ENCODE measurements at places on chromosomes 6 and 20.
A peak's percentile ranks its signal among the peaks of the same experiment; 100 is the strongest.

- no peaks in the 10 kb centered on the region for H3K27me3 ChIP-seq
- no peak for ATAC-seq
- no peak overlapping the region for H3K4me3 ChIP-seq
- H3K36me3 ChIP-seq = no peaks in the 10 kb centered on the region
Observed at GRCh38 chr6:114216789-114217467, 125.9 kb downstream of the HS3ST5 start.

DNA sequence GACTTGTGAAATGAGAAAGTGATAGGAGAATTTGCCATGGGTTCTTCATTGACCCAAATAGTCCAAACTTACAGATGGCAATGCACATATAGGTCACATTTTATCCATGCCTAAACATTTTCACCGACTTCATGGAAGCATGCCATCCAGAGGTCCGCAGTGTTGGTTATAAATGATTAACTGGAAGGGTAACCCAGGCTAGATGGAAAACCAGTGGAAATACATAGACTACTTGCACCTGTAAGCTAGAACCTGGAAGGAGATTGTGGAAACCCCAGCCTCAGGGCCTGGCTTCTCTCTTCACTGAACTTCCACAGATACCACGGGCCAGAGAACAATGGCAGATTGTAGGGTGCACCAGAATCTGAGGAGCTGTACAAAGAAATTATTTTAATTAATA lies 103.8 kb upstream of the SYNDIG1 start:
- H3K27ac ChIP-seq = no peak overlapping the region
- H3K4me1 ChIP-seq = no peaks in the 10 kb centered on the region
- no peaks in the 10 kb centered on the region for H3K27me3 ChIP-seq
- no peak overlapping the region for H3K4me3 ChIP-seq

DNA sequence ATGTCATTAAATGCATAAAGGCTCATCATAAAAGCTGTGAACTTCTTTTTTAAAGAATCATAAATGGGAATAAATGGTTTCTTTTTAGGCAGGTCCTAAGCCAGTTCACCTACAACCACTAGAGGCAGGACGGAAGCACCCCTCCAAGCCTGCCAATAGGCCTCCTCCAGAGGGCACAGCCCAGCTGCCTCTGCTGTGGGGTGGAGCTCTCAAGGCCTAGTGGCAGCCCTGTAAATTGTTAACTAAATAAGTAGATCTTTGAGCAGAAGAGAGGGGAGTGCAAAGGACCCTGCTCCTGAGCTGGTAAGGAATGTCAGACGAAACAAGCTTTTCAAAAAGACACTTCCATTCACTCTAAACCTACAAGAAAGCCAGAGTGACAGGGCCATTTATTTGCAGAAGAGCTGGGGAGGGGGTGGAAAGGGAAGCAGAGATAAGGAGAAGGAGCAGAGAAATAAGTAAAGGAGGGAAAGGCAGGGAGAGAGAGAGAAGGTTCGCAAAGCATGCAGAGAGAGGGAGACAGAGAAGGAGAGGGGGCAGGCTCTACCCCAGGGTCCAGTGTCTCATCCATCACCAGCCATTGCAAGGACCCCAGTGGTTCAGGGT lies 18.0 kb upstream of the MAFB start:
- H3K4me3 ChIP-seq = no peak overlapping the region
- peaks cover 27% of the 10 kb centered on the region for H3K27me3 ChIP-seq
- no peak for ATAC-seq
- no peaks in the 10 kb centered on the region for H3K36me3 ChIP-seq
- no peak overlapping the region for H3K27ac ChIP-seq

- no peaks in the 10 kb centered on the region for H3K27me3 ChIP-seq
- H3K4me3 ChIP-seq = no peak overlapping the region
- H3K4me1 ChIP-seq = no peaks in the 10 kb centered on the region
- ATAC-seq = no peak
- no peak overlapping the region for H3K27ac ChIP-seq
- no peaks in the 10 kb centered on the region for H3K36me3 ChIP-seq
Observed at GRCh38 chr6:148328876-148329555, 13.6 kb upstream of the SASH1 start.

GRCh38 chr6:11277275-11278206 lies 45.1 kb upstream of the NEDD9 start:
- peaks cover 14% of the 10 kb centered on the region for H3K4me1 ChIP-seq
- no peak overlapping the region for H3K27ac ChIP-seq
- ATAC-seq = peak; percentile 44
- H3K4me3 ChIP-seq = no peak overlapping the region

DNA sequence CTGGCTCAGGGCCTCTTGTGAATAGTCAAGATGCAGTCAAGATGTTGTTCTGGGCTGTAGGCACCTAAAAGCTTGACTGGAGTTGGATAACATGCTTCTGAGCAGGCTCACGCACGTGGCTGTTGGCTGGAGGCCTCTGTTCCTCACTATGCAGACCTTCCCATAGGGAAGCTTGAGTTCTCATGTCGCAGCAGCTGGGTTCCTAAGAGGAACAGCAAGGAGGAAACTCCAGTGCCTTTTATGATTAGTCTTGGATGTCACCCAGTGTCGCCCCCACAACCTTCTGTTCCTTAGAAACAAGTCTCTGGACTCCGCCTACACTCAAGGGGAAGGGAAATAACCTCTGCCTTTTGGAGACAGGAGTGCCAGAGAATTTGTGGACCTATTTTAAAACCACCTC lies 210.7 kb downstream of the BCAS1 start:
- no peaks in the 10 kb centered on the region for H3K27me3 ChIP-seq
- H3K27ac ChIP-seq = no peak overlapping the region
- no peaks in the 10 kb centered on the region for H3K4me1 ChIP-seq
- H3K4me3 ChIP-seq = no peak overlapping the region
- ATAC-seq = peak; percentile 39

- no peaks in the 10 kb centered on the region for H3K4me1 ChIP-seq
- H3K27ac ChIP-seq = no peak overlapping the region
- H3K36me3 ChIP-seq = no peaks in the 10 kb centered on the region
- peak; percentile 46 for ATAC-seq
Observed at GRCh38 chr6:45759472-45759810, 256.2 kb downstream of the CLIC5 start.

GRCh38 chr6:128067446-128068118 lies 166.7 kb upstream of the THEMIS start:
- H3K27ac ChIP-seq = no peak overlapping the region
- ATAC-seq = no peak
- H3K4me1 ChIP-seq = no peaks in the 10 kb centered on the region
- no peaks in the 10 kb centered on the region for H3K27me3 ChIP-seq
- H3K36me3 ChIP-seq = no peaks in the 10 kb centered on the region
- H3K4me3 ChIP-seq = no peak overlapping the region

DNA sequence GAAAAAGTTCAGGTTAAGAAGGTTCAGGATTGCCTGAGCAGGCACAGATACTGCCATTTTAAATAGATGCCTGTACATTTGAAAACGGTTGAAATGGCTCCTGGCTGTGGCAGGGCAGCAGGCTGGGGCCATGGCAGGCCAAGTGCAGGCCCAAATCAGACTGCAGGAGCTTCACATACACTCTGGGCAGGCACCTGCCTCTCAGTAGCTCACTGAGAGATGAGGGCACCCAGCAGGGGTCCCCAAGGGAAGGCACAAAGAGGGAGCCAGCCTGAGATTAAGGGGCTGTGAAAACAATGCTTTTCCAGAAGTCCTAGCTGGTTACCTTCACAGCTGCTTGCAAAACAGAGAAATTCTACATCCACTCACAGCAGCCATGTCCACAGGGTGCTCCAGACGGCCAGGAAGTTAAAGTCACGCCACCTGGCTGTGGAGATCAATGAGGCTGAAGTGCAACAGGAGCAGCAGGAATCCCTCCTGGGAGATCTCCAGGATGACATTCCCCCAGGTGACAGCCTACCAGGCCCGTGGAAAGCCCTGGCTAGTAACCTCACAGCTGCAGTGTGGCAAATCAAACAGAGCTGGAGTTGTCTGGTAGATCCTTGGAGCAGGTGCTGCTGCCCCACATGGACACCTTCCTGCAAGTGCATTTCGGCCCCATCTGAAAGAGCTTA lies 6.2 kb upstream of the RAET1E start:
- no peaks in the 10 kb centered on the region for H3K36me3 ChIP-seq
- no peak overlapping the region for H3K27ac ChIP-seq
- no peaks in the 10 kb centered on the region for H3K4me1 ChIP-seq
- H3K27me3 ChIP-seq = no peaks in the 10 kb centered on the region

- no peak overlapping the region for H3K27ac ChIP-seq
- no peak for ATAC-seq
- H3K36me3 ChIP-seq = no peaks in the 10 kb centered on the region
- H3K4me3 ChIP-seq = no peak overlapping the region
- no peaks in the 10 kb centered on the region for H3K27me3 ChIP-seq
Observed at GRCh38 chr6:143940011-143940597, 68.0 kb downstream of the PLAGL1 start.

DNA sequence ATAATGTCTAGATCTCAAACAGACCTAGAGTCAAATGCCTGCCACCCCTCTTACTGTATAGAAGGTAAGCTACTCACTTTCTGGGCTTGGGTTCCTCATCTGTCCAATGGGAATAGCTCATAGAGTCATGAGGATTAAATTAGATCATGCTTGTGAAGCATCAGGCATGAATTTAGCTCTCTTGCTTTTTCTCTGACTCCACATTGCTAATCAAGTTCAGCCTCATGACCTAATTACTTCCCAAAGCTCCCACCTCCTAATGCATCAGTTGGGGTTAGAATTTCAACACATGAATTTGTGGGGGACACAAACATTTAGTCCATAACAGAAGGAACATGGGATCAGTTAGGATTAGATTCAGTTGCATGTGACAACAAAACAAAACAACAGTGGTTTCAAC lies 4.6 kb upstream of the DDX27 start:
- no peak overlapping the region for H3K4me3 ChIP-seq
- no peaks in the 10 kb centered on the region for H3K36me3 ChIP-seq
- H3K4me1 ChIP-seq = peaks cover 2% of the 10 kb centered on the region
- no peak overlapping the region for H3K27ac ChIP-seq
- ATAC-seq = no peak

GRCh38 chr20:24998631-24999445 lies 6.3 kb upstream of the APMAP start:
- H3K4me1 ChIP-seq = peaks cover 3% of the 10 kb centered on the region
- H3K27ac ChIP-seq = no peak overlapping the region
- no peaks in the 10 kb centered on the region for H3K36me3 ChIP-seq

- H3K4me1 ChIP-seq = peaks cover 19% of the 10 kb centered on the region
- ATAC-seq = no peak
- no peaks in the 10 kb centered on the region for H3K36me3 ChIP-seq
- no peak overlapping the region for H3K4me3 ChIP-seq
- H3K27me3 ChIP-seq = no peaks in the 10 kb centered on the region
Observed at GRCh38 chr6:82260997-82261732, 13.6 kb upstream of the IBTK start.

GRCh38 chr6:33589392-33589730 lies 9.3 kb upstream of the BAK1 start:
- H3K27me3 ChIP-seq = peaks cover 18% of the 10 kb centered on the region
- H3K4me3 ChIP-seq = no peak overlapping the region
- H3K27ac ChIP-seq = peak overlapping the region; percentile 60
- peaks cover 15% of the 10 kb centered on the region for H3K4me1 ChIP-seq
- ATAC-seq = peak; percentile 15

- H3K4me1 ChIP-seq = no peaks in the 10 kb centered on the region
- ATAC-seq = no peak
- peaks cover 16% of the 10 kb centered on the region for H3K27me3 ChIP-seq
- no peak overlapping the region for H3K27ac ChIP-seq
- H3K4me3 ChIP-seq = no peak overlapping the region
Observed at GRCh38 chr6:39171489-39172376, 56.7 kb upstream of the SAYSD1 start.

- ATAC-seq = no peak
- H3K4me1 ChIP-seq = no peaks in the 10 kb centered on the region
- H3K27me3 ChIP-seq = no peaks in the 10 kb centered on the region
- no peaks in the 10 kb centered on the region for H3K36me3 ChIP-seq
- no peak overlapping the region for H3K27ac ChIP-seq
- no peak overlapping the region for H3K4me3 ChIP-seq
Observed at GRCh38 chr20:14634665-14635064, 297.3 kb upstream of the FLRT3 start.

GRCh38 chr6:131450861-131451260 lies 122.2 kb upstream of the ARG1 start:
- no peaks in the 10 kb centered on the region for H3K36me3 ChIP-seq
- ATAC-seq = no peak
- H3K4me3 ChIP-seq = no peak overlapping the region
- no peaks in the 10 kb centered on the region for H3K27me3 ChIP-seq
- H3K4me1 ChIP-seq = no peaks in the 10 kb centered on the region
- no peak overlapping the region for H3K27ac ChIP-seq

DNA sequence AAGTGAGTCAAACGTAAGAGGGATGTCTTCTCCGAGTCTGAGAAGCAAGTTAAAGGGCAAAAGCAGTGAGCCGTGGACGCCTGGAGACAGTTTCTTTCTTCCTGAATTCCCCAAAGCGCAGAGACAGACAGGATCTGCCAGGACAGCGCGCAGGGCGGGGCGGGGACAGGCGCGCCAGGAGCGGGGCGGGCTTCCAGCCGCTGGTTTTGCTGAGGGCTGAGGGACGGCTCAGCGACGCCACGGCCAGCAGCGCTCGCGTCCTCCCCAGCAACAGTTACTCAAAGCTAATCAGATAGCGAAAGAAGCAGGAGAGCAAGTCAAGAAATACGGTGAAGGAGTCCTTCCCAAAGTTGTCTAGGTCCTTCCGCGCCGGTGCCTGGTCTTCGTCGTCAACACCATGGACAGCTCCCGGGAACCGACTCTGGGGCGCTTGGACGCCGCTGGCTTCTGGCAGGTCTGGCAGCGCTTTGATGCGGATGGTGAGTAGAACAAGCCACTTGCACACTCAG lies at the start of gene SCGN:
Gene SCGN, plus strand, starts transcription at position 209 of the 509 bp plus-strand sequence. Its CDS starts 189 bp downstream, at position 398.
- peaks cover 56% of the 10 kb centered on the region for H3K27me3 ChIP-seq
- H3K4me3 ChIP-seq = no peak within 1 kb of the TSS
- no peak for ATAC-seq
- H3K27ac ChIP-seq = no peak within 1 kb of the TSS
- peaks cover 6% of the 10 kb centered on the region for H3K4me1 ChIP-seq

GRCh38 chr6:37109714-37110499 lies 60.0 kb upstream of the PIM1 start:
- H3K4me1 ChIP-seq = no peaks in the 10 kb centered on the region
- no peak for ATAC-seq
- no peaks in the 10 kb centered on the region for H3K36me3 ChIP-seq
- H3K27me3 ChIP-seq = no peaks in the 10 kb centered on the region
- H3K27ac ChIP-seq = no peak overlapping the region

DNA sequence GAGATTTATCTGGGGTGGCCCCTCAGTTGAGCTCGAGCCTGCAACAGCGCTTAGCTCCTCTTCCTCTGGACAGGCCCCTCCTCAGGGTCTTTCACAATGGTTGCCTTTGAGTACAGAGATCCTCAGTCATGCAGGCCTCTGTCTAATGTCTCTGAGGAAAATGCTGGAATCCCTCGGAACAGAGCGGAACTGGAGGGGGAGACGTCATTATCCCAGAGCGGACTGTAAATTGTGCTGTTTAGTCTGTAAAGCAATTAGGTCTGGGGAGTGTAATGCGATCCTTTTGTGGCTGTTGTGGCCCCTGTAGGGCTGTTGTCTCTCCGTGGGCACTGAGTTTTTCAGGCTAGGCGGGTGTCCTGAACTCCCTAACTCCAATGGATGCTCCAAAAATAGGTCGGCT lies 15.0 kb upstream of the DAAM2 start:
- H3K27ac ChIP-seq = peak overlapping the region; percentile 77
- peaks cover 4% of the 10 kb centered on the region for H3K4me1 ChIP-seq
- no peak overlapping the region for H3K4me3 ChIP-seq
- H3K36me3 ChIP-seq = no peaks in the 10 kb centered on the region
- ATAC-seq = peak; percentile 3

- peaks cover 24% of the 10 kb centered on the region for H3K4me1 ChIP-seq
- no peak overlapping the region for H3K4me3 ChIP-seq
- no peaks in the 10 kb centered on the region for H3K27me3 ChIP-seq
- H3K36me3 ChIP-seq = peaks cover 77% of the 10 kb centered on the region
- no peak for ATAC-seq
Observed at GRCh38 chr6:44253307-44254101, 3.8 kb downstream of the SLC35B2 start.

- peaks cover 47% of the 10 kb centered on the region for H3K36me3 ChIP-seq
- ATAC-seq = no peak
- H3K27ac ChIP-seq = peak overlapping the region; percentile 29
- H3K4me1 ChIP-seq = peaks cover 14% of the 10 kb centered on the region
- H3K27me3 ChIP-seq = no peaks in the 10 kb centered on the region
Observed at GRCh38 chr20:35144694-35145093, 2.4 kb downstream of the EDEM2 start.

Data from gastroesophageal sphincter (tissue), 4 donors.